ENCODE measurements at places on chromosomes 13 and 19.

GRCh38 chr19:20271215-20271926 is 104.4 kb downstream of the ZNF486 start:
- no peak for DNase-seq

DNA sequence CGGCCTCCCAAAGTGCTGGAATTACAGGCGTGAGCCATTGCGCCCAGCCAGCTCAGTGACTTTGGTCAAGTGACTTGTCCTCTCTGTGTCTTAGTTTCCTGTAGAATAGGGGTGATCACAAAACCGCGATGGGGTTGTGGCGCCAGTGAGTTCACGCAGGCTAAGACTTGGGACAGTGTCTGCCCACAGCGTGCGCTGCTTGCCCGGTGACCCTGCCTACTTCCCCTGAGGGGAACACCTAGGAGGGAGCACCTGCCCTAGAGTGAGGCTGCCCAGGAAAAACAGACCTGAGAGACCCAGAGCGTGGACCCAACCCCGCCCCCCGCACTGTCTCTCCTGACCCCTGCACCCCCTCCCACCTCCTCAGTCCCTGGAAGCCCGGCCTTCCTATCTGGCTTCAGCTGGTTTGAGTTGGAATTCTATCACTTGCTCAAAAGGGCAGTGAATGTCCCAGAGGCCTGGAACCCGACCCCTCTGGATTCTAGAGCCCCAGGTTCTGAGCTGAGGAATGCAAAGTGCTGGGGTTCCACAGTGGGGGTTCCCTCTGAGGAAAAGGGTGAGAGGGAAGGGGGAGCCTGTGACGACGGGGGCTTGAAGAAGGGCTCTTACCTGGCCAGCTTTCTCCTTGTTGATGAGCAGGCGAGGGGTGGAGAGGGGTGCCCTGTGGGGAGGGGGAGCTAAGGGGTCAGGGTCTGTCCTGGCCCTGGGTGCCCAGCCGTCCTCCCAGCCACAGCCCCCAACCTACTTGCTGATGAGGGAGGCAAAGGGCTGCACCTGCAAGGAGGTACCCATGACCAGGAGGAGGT is 2.2 kb upstream of the RINL start:
- DNase-seq, result no peak

GRCh38 chr13:114109641-114110041 is 22.8 kb downstream of the RASA3 start:
- DNase-seq, result no peak

DNA sequence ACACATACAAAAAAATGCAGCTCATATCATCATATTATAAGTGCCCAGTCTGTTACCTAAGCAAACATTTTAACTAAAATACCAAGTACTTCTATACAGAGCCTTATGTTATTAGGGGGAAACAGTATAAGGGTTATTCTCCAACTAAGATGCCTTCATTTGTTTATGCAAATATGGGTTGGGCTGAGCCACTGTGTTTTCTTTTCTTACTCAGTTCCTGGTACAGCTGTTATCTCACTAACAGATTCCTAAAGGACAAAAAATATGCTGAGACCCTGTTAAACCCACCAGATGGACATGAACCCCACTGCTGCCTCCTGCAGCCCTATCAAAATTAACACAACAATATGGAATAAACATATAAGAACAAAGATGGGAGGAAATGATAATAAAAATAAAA is 34.5 kb upstream of the SMAD9 start:
- no peak for DNase-seq

- DNase-seq, result no peak
These were observed 251.3 kb upstream of the ATXN8OS start for GRCh38 chr13:69856331-69856730.

DNA sequence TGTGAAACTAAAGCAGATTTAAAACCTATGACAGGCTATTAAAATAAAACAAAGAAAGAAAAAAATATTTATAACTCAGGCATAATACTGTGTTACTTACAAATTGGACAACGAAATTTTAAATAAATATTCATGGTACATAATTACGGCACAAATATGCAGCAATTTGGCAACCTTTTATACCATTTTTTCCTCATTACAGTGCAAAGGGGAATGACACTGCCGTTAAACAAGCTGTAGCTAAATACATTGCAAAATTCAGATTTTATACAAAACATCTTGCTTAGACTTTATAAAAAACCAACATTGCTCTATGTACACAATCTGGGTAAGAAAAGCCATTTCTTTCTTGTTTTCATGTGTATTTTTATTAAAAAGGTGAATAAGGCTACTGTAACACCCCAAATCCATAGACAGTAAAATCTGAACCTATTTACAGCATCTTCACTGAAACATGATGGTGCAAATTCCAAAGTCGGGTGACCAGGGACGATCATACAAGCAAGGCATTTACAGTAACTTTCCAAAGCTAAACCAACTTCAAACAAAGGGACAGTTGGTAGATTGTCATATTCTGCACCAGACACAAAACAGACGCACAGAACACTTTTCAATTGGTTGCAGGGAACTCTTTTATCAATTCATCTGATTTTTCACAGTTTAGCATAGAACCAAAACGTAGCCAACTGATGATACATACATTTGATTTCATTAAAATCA is 45.5 kb downstream of the EFNB2 start:
- no peak for DNase-seq

- no peak for DNase-seq
These were observed 179.7 kb downstream of the ABCC4 start for GRCh38 chr13:95121516-95121915.

- no peak for DNase-seq
These were observed 36.7 kb downstream of the DOCK9 start for GRCh38 chr13:98941126-98941525.

DNA sequence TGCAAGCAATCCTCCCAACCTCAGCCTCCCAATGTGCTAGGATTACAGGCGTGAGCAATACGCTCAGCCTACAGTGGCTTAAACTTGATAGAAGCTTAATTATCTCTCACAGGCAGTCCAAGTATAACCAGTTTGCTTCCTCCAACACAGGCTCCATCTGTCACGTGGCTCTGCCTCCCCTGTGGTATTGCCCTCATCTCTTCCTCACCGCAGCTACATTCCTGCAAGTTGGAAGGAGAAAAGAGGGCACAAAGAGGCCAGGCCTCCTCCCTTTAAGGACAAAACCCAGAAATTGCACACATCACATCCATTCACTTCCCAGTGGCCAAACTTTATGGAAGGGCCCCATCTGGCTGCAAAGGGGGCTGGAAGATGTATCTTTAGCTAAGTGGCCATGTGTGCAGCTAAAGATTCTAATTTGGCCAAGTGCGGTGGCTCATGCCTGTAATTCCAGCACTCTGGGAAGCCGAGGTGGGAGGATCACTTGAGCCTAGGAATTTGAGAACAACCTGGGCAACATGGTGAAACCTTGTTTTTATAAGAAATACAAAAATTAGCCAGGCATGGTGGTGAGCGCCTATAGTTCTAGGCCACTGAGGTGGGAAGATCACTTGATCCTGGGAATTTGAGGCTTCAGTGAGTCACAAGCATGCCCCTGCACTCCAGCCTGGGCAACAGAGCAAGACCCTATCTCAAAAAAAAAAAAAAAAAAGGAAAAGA is 3.1 kb upstream of the SDHAF1 start:
- DNase-seq, result no peak

DNA sequence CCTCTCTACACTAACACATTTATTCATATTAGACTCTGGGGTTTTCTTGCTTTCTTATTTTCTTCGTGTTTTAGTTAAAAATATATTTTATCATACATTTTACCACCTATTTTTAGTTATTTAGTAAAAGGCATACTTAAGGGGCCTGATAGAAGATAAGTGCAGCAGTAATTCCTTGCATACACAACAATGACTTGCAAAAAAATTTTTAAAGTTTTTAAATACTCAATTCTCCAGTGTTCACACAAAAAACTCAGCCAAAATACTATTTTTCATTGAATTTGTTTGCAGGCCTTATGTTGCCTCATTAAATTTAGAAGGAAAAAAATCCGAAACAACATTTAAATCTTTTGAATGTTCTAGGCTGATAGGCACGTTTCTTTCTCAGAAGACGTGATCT is 2431.7 kb downstream of the PCDH9 start:
- no peak for DNase-seq

- no peak for DNase-seq
These were observed 31.5 kb upstream of the IRS2 start for GRCh38 chr13:109817591-109818535.

DNA sequence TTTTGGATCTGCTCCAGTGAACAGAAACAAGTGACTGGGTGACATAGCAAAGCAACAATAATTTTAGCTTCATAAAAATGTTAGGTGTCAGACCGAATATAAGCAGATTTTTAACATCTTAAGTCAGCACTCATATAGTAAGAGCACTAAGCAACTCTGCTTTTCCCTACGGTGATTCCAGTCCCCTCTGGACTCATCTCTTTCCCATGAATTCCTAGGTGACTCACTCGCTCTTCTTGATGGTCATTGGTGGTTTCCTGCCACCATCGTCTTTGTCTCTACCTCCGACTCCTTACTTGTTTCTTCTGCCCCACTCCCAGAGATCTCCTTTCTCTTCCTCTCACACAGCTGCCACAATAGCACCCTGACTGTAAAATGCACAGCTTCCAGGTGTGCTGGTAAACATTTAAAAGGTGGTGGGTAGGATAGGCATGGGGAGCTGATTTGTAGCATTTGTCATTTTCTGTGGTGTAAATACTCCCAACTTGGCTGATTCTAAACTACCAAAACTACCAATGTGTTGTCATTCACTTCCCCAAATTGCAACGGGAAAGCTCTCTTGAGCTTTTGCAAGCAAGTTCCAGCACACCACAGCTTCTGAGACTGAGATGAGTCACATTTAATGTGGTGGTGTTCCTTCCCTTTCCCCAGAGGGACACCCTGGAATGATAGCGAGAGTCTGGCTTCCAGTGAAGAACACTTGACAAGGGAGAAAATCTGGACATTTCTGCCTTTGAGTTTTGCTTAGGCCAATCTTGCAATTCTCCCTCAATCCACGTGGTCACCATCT is 42.8 kb upstream of the CLDN10 start:
- DNase-seq, result no peak

DNA sequence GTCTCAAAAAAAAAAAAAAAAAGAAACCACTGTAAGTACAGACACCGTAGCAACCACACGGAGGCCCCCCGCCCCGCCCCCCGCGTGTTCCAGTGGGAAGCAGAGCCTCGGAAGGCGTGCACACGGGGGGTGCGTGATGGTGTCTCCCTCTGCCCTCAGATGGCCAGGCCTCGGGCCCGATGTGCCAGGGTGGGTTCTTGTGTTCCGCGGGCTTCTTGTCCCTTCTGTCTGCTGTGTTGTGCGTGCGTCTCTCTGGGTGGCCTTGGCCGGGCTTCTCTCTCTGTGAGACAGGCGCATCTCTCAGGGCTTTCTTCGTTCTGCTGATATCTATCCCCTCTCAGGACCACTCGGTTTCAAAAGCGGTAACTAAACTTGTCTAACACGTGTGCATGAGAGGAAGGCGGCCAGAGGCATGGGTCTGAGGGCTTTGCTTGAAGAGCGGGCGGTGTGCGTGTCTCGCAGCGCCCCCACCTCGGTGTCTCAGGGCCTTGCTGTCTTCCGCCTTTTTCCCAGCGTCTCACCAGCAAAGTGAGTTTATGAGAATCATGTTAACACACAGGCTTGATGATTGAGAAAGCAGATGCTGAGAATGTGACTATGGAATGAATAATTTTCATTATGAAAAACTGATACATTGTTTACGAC is 12.6 kb downstream of the ATP11A start:
- DNase-seq, result no peak

DNA sequence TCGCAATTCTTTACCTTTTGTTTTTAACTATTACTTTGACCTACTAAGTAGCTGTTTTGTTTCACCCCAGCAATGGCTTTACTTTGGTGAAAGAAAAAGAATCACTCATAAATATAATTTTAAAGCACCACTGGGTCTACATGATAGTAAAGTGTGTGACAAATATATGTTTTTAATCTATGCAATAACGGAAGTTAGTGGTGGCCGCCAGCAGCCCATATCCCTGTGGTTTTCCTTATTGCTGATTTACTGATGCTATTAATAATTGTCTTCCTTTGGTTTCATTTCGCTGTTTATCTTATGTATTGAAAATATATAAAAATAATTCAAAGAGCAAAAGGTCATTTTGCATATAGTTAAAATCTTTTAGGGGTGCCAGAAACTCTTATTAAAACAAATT is 491.3 kb downstream of the DIAPH3 start:
- no peak for DNase-seq

- no peak for DNase-seq
These were observed 9.8 kb downstream of the CLC start for GRCh38 chr19:39728040-39728439.

GRCh38 chr19:2060884-2061494 is 9.9 kb upstream of the MKNK2 start:
- DNase-seq, result no peak

- no peak for DNase-seq
These were observed 131.1 kb upstream of the GJB6 start for GRCh38 chr13:20363172-20363571.

- DNase-seq, result no peak
These were observed 55.4 kb downstream of the KCTD12 start for GRCh38 chr13:76830805-76831204.

- DNase-seq, result no peak
These were observed 821 bp downstream of the ONECUT3 start for GRCh38 chr19:1754018-1754635.

- no peak for DNase-seq
These were observed 16.1 kb downstream of the SHC2 start for GRCh38 chr19:444677-445210.

- DNase-seq, result no peak
These were observed 11.1 kb downstream of the CKM start for GRCh38 chr19:45311621-45312020.

DNA sequence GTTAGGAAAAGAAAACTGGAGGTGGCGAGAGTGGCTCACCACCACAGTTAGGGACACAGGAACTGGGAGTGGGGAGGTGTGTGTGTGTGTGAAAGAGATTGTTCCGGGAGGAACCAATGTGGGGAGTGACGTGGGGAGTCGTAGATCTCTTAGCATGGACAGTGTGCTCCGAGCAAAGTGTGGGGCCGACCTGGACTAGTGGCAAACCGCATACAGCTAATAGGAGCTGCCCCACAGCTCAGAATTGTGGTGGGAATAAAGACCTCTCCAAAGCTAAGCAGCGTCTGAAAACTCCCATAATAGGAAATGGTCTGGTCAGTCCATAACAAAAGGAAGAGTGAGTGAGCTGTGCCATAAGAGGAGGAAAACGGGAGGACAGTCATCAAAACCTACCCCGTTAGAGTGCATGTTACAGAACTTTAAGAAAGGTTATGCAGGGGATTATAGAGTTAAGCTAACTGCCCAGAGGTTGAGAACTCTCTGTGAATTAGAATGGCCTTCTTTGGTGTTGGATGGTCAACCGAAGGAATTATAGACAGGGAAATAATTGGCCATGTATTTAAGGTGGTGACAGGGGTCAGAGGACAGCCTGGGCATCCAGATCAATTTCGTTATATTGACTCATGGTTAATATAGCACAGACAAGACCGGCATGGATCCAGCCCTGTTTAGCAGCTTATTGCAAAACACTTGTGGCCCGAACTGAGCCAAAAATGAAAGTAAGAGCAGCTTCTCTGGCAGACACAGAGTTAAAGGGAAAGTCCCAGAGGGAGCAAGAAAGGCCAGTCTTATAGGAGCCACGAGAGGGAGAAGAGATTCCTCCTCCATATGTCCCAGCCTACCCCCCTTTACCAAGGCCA is 8.9 kb upstream of the SLC15A1 start:
- no peak for DNase-seq
